Pancreas (tissue), 10 donors: ENCODE measurements at places on chromosomes 16 and 17. TPM values are rescaled to one million over a fixed set of nuclear protein-coding genes. Genes with fewer than 3 reads are reported as not detected.

Gene CHRNE
- 0.76 TPM for total RNA-seq

- no peak overlapping the region for H3K4me3 ChIP-seq
- H3K27ac ChIP-seq: no peak overlapping the region
- peaks cover 4% of the 10 kb centered on the region for H3K27me3 ChIP-seq
- peaks cover 7% of the 10 kb centered on the region for H3K4me1 ChIP-seq
- no peaks in the 10 kb centered on the region for H3K36me3 ChIP-seq
These were observed 2.9 kb upstream of the CPNE7 start for GRCh38 chr16:89572485-89573205.

DNA sequence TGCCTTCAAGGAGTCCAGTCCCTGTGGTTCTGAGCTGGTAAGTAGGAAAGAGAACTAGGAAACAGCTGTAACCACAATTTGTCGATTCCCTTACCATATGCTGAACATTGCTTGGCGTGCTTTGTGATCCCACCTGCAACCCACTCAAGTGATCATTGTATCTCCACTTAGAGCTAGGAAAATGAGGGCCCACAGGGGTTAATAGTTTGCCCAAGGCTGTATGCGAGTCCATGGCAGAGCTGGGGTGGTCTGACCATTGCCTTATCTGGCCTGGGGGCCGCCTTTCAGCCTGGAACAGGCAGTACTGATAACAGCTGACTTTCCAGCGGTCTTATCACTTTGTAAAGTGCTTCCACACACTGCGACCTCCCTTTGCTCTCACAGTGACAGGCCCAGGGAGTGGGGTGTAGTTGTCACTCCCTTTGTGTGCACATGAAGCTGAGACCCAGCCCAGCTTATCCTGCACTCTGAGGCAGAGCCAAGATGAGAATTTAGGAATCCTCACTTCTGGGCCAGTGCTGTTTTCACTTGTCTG is 9.8 kb downstream of the MYL4 start:
- no peak overlapping the region for H3K27ac ChIP-seq
- H3K27me3 ChIP-seq: no peaks in the 10 kb centered on the region

GRCh38 chr16:81641395-81642106 is 137.5 kb upstream of the PLCG2 start:
- no peak overlapping the region for H3K4me3 ChIP-seq
- no peaks in the 10 kb centered on the region for H3K4me1 ChIP-seq
- peak; percentile 84 for DNase-seq

- no peak overlapping the region for H3K27ac ChIP-seq
- H3K27me3 ChIP-seq: no peaks in the 10 kb centered on the region
- peaks cover 24% of the 10 kb centered on the region for H3K4me1 ChIP-seq
- no peak overlapping the region for H3K4me3 ChIP-seq
- H3K36me3 ChIP-seq: no peaks in the 10 kb centered on the region
- no peak for DNase-seq
These were observed 3.0 kb upstream of the ZDHHC7 start for GRCh38 chr16:85014311-85014710.
